ENCODE measurements at places on chromosomes 7 and 10.

DNA sequence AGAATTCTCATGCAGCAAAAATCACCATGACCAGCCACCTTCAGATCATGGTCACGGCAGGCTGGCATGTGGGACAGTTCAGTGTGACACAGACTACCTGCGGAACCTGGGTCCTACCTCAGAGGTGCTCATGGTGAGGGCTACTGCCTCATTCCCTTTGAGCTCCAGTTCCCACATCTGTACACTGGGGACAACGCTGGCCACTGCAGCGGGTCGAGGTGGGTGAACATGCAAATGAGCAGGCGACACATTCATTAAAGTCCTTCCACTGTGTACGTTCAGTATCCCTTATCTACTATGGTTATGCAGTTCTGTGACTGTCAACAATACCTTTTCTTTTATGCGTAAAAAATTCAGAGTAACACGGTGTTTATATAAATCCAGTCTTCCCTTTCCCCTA lies 218.7 kb upstream of the AOAH start:
- no peak for DNase-seq

GRCh38 chr7:38070718-38071117 lies 107.3 kb upstream of the STARD3NL start:
- no peak for DNase-seq

DNA sequence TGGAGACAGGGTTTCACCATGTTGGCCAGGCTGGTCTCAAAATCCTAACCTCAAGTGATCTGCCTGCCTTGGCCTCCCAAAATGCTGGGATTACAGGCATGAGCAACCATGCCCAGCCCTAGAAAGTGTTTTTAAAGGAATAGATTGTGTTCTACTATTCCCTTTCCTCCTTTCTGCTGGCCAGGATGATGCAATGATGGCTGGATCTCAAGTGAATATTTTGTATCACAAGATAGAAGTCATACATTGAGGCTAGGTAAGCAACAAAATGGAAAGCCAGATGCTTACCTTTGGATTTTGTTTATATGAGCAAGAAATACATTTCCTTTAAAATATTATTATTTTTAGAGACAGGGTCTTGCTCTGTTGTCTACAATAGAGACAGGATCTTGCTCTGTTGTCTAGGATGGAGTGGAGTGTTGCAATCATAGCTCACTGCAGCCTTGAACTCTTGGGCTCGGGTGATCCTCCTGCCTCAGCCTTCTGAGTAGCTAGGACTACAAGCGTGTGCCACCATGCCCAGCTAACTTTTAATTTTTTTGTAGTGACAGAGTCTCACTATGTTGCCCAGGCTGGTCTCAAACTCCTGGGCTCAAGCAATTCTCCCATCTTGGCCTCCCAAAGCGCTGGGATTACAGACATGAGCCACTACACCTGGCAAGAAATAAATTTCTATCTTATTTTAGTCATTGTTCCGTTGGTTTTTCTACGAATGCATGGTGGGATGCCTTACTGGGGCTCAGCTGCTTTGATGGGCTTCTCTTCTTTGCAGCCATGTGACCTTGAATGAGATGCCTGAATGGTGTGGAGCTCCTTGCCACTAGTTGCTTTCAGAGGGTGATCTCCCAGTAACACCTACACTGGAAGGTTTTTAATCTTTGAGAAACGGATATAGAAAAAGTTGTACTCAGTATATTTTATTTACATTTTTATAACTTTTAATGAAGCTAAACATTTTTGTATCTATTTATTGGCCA lies 5.8 kb upstream of the AEBP1 start:
- DNase-seq: no peak

DNA sequence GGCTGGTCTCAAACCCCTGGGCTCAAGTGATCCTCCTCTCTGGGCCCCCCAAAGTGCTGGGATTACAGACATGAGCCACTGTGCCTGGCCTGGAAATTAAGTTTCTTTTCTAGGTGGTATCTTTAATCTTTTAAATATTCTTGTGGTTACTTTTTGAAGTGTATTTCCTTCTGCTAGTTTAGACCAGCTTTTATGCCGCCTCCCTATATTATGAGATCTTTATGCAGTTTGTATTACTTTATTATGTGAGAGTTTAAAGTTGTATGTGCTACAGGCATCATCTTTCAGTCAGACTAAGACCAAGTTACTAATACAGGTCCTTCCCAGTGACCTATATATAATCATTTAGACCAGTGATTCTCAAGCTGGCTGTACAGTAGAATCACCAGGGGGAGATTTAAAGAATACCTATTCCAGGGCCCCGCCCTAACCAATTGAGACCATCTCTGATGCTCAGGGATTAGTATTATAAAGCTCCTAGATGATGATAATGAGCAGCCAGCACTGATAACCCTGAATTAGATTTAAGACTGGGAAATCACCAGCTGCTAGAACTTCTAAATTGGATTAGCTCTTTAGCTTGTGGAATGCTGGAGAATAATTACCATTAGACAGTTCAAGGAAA lies 11.3 kb downstream of the INPP5F start:
- no peak for DNase-seq

DNA sequence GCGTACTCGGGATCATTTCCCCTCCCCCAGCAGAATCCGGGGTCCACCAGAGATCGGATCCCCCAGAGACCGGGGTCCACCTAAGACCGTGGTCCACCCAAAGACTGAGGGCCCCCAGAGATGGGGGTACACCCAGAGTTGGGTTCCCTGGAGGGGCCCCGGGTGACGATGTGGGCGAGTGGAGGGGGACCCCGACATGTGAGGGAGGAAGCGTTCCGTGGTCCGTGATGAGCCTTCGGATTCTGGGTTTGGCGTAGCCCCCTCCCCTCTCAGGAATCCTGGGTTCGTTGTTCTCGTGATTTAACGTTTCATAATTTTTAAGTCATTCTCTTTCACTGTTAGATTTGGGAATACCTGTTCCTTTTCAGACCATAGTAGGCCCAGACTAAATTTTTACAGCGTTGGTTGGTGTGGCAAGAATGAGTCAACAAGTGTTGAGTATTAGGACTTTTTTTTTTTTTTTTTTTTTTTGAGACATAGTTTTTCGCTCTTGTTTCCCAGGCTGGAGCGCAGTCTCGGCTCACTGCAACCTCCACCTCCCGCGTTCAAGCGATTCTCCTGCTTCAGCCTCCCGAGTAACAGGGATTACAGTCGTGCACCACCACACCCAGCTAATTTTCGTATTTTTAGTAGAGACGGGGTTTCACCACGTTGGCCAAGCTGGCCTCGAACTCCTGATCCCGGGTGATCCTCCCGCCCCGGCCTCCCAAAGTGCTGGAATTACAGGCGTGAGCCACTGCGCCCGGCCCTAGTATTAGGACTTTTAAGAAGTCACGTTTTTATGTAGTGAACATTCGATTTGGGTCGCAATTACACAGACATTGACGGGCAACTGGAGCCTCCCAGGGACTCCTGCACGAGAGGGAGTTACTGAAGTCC lies 672 bp downstream of the GTPBP4 start:
- peak; percentile 7 for DNase-seq

DNA sequence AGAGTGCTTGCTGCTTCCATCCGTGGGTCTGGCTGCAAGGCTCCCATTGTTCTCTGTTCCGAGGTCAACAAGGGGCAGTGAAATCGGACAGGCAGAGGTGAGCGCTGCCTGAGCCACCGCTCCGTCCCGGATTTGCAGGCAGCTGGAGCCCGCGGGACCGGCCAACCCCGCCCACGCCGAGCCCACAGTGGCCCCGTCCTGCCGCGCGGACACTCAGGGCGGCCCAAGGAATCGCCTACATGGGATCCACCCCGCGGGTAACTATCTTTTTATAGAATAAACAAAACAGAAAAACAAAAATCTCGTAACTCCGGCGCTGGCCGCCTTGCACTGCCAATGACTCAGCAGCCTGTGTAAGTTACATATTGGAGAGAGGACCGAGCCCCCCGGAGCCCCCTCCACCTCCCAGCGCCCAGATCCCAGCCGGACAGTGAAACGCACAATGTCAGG lies 1.9 kb downstream of the BNIP3 start:
- DNase-seq: no peak

GRCh38 chr7:70416986-70417655 lies 714.8 kb upstream of the GALNT17 start:
- DNase-seq: no peak

DNA sequence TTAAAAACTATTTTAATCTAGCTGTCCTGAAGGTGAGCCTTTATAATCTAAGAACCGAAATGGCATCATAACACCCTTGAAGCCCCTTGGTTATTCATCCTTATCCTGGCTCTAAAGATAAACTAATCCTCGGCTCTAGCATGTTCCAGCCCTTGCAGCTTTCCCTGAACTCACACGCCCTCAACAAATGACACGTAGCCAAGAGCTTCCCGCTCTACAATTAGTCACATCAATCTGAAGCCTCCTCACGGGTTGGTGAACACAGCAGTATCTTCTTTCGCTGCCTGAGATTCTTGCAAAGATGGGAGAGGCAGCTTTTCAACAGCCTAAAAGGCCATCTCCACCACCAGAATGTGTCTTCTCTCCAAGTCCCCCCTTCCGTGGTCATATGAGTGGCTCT lies 4.1 kb downstream of the FRMD4A start:
- DNase-seq: no peak

DNA sequence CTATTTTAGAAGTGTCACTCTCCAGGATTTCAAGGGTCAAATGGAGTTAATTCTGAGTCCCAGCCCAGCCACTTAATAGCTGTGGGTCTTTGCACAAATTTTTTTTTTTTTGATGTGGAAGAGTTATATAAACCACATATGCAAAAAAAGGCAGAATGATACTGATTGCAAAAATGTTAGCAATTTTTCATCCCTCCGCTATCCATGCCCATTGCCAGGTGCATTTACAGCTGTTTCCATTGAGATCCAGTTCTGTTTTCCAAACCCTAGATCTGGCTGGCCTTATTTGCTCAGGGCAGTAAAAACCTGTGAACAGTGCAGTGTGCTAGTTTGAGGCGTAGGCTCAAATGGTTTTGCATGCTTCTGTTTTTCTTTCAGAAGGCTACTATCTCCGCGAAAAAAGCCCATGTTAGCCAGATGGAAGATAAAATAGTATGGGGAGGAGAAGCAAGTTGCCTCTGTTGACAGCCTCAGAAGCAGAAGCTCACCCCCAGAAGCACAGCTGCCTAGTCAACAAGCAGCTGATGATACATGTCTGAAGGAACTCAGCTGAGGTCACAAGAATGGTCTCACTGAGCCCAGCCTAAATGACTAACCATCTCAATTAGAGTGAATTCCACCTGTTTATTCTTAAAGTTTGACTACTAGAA lies 997 bp upstream of the ZNF138 start:
- DNase-seq: no peak

DNA sequence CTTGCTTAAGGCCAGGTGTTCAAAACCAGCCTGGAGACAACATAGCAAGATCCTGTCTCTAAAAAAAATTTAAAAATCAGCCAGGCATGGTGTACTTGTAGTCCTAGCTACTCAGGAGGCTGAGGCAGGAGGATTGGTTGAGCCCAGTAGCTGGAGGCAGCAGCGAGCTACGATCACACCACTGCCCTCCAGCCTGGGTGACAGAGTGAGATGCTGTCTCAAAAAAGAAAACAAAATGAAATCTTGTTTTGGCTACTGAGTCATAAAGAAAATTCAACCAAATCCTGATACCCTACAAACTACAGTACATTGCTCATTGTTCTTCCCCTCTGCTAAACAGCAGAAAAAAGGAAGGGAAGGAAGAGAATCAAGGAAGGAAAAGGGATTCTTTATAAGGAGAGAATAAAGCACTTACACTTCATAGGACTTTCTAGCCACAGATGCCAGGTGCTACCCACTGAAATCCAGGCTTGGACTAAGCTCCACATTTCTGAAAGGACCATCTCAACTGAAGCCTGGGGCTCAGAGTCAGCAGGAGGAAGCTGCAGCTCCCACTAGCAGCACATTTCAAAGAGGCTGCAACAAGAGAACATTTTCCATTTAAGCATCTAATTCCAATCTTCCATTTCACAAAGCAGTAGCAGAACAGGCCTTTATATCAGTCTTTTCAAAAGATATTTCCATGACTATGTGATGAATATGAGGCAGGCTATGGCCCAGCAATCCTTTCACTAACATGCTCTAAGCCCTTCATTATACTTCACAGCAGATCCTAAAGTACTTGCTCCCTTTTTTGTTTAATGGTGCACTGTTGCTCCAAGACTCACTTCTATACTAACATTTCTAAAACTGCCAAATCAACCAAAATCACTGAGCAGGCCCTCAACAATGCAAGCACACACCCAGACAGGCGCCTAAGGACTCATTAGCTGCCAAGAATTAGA lies 13.5 kb downstream of the TNPO3 start:
- DNase-seq: no peak

- DNase-seq: no peak
Measured at GRCh38 chr10:22959292-22959691, 31.4 kb downstream of the ARMC3 start.
